ENCODE measurements at places on chromosomes 1 and 21.

GRCh38 chr1:63042278-63042677 lies 258.3 kb downstream of the ATG4C start:
- no peak for DNase-seq

GRCh38 chr1:214363386-214363785 lies 82.4 kb downstream of the SMYD2 start:
- DNase-seq, result no peak

- no peak for DNase-seq
Measured at GRCh38 chr1:159925719-159926078, 392 bp upstream of the TAGLN2 start.

- DNase-seq, result no peak
Measured at GRCh38 chr1:64518692-64519481, 49.0 kb downstream of the CACHD1 start.
